ENCODE measurements at places on chromosomes 12 and 14. TPM values are rescaled to one million over a fixed set of nuclear protein-coding genes. Genes with fewer than 3 reads are reported as not detected.

OVCH1 gene
- not detected for total RNA-seq

B4GALNT1 gene
- 42.3 TPM for total RNA-seq

DAO gene
- total RNA-seq: not detected

CCDC85C gene
- total RNA-seq: 44.6 TPM

GLRX5 gene
- 60.0 TPM for total RNA-seq

NTF3 gene
- total RNA-seq: not detected

GPRC5D gene
- not detected for total RNA-seq

ASCL1 gene
- total RNA-seq: not detected

KRT78 gene
- 0.15 TPM for total RNA-seq

ZNF891 gene
- total RNA-seq: 0.98 TPM

- peak; percentile 75 for DNase-seq
These were observed 46.5 kb downstream of the PAPLN start for GRCh38 chr14:73283608-73284379.

DNA sequence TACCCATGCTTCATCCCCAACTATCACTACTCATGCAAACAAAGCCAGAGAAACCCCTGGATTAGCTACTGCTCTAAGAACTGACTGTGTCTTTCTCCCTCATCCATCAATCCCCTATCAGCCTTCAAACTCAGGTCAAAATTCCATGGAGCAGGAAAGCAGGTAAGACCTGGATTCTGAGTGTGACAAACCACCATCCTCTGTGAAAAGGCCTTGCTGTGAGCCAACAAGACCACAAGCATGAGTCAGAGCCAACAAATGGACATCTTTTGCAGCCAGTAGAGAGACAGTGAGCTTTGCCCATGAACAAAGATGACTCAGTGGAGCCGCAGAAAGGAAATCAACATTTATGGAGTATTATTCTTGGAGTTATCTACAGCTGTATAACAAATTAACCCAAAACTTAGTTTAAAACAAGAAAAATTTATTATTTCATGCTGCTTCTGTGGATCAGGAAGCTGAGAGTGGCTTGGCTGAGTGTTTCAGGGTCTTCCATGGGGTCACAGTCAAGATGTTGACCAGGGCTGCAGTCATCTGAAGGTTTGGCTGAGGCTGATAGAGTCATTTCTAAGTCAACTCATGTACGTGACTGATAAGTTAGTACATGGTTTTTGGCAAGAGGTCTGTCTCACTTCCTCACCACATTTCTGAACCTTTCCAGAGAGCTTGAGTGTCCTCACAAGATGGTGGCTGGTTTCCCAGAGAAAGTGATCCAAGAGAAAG, 61.1 kb downstream of the PITPNM2 start:
- peak; percentile 98 for DNase-seq

GRCh38 chr14:104794993-104795780, at the start of gene AKT1:
Gene AKT1, minus strand, starts transcription at chr14:104795748. Its CDS starts 3,105 bp downstream, at chr14:104792643.
- peak; percentile 18 for DNase-seq

DNA sequence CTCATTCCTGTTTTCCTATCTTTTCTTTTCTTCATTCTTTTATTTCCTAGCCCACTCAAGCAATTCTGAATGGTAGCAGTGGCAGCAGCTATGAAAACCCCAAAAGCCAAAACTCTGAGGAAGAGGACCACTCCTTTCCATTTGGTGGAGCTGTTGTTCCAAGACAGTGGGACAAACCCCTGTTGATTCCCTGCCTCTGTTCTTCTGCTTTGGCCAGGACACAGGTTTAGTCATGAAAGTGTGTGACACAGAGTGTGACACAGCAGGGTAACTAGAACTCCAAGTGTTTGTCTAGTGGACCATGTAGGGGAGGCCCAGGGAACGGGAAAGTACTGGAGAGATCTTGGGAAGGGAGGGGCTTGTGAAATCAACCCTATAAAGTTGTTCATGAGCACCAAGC, 71.1 kb downstream of the PTCSC3 start:
- peak; percentile 61 for DNase-seq
